Hematopoietic multipotent progenitor cell treated with erythropoietin and hydrocortisone succinate and interleukin-3 and kit ligand, for 17 days (in vitro differentiated cells): ENCODE measurements at places on chromosomes 13 and 19.

DNA sequence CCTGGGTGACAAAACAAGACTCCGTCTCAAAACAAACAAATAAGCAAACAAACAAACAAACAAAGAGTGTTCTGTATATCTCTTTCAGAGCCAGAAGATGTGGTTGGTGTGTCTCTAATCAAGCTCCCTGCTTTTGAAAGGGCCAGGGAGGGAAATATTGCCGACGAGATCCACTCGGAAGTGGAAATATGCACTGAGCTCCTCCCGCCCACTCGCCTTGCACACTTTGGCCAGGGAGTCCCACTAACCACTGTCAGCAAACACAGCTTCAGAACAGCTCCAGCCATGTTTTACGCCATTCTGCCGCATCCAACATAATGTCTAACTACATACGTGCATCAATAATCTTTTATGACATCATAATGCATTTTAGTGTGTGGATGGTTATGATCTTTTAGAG is 155.5 kb upstream of the VSTM2B start:
- no peak for DNase-seq

- no peak for DNase-seq
These were observed 6.3 kb upstream of the WTIP start for GRCh38 chr19:34475026-34475974.

- DNase-seq: no peak
These were observed 1.9 kb downstream of the DIRAS1 start for GRCh38 chr19:2719232-2719735.

- DNase-seq: peak; percentile 57
These were observed 18.5 kb downstream of the SLC27A1 start for GRCh38 chr19:17488593-17489391.

DNA sequence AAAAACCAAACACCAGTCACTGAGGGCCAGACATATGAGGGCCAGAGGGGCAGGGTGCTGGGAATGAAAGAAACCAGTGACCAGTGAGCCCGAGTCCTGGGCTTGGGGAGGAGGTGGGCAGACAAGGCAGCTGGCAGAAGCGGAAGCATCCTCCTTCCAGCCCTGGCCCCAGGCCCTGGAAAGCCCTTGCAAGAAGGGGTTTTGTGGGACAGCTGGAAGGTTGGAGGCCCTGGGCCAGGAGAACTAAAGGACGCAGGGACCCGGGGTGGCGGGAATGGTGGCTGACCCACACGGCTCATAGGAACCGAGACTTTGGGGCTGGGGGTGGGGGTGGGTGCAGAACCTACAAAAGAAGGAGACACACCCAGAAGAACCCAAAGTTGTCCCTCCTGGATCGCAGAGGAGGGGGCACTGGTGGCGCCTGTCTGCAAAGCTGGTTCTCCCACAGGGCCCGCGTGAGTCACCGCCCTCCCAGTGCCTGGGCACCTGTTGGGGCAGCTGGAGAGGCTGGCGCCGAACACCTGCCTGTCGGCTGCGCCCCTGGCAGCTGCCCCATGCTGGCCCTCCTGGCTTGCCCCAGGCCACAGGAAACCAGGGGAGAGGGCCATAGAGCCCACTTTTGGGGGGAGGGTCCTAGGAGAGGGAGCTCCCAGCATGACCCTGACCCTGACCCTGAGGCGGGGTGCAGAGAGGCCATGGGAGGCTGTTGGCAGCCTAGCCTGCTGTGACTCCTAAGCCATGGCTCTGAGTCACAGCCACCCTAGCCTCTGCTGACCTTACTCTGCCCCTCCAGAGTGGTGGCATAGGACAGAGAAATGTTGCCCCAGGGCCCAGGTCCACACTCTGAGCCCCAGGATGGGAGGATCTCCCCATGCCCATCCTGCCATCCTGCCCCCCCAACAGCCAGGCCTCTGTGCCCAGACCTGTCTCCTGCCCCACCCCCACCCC is 802 bp downstream of the DMPK start:
- DNase-seq: no peak

GRCh38 chr13:59012731-59013130 is 1151.0 kb downstream of the DIAPH3 start:
- no peak for DNase-seq

GRCh38 chr13:59527500-59527899 is 636.2 kb downstream of the DIAPH3 start:
- DNase-seq: no peak

- DNase-seq: peak; percentile 99
These were observed 609 bp downstream of the TBC1D17 start for GRCh38 chr19:49877879-49878743.

GRCh38 chr13:30133996-30134395 is 173.4 kb downstream of the KATNAL1 start:
- no peak for DNase-seq

GRCh38 chr13:99371956-99372355 is 64.8 kb upstream of the GPR183 start:
- DNase-seq: no peak

DNA sequence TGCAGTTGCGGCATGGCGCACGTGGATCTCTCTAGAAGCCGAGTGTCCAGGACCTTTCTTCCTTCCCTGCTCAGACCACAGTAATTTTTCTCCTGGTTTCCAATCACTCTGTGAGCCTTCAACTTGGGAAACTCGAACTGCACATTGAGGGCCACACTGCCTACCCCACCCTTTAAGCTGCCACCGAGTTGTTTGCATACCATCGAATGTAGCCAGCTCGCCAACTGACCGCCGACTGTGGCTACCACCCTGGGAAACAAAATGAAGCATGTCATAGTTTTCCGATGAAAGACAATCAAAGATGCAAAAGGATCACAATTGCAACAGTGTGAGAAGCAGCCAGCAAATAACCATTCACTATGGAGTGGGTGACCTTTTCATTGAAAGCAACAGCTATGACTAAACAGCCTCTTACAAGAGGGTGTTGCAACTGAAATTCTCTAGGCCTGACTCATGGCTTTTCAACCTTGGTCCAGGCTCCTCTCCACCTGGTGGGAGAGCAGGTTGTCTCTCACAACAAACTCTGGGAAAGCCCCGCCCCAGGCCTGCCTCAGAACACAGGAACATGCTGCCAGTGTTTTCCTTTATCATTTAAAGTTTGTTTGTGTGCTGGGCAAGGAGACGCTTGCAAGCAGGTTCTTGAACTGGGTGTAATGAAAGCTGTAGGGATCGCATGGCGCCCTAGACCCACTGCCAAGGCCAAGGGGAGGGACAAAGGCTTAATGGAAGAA is 141.7 kb upstream of the SERP2 start:
- no peak for DNase-seq

- no peak for DNase-seq
These were observed 55.7 kb upstream of the ABCC4 start for GRCh38 chr13:95356916-95357315.

DNA sequence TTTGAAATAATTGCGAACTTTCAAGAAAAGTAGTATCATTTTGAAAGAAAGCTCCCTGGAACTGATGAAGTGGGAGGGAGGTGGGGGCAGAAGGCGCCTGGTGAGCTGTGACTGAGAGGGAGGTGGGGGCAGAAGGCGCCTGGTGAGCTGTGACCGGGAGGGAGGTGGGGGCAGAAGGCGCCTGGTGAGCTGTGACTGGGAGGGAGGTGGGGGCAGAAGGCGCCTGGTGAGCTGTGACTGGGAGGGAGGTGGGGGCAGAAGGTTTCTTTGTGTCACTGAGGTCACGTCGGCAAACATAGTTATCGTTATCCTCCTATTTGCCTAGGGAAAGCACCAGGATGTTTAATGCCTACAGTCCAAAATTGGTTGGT is 24.2 kb downstream of the C2CD4C start:
- DNase-seq: no peak

GRCh38 chr19:14565765-14566711 is 5.8 kb downstream of the NDUFB7 start:
- DNase-seq: no peak

GRCh38 chr13:59458908-59459579 is 704.7 kb downstream of the DIAPH3 start:
- DNase-seq: no peak

GRCh38 chr19:49677231-49677900 is at the start of gene PRMT1:
Gene PRMT1 (plus strand): TSS chr19:49677271. CDS start chr19:49677281, 10 bp downstream.
- peak; percentile 60 for DNase-seq

DNA sequence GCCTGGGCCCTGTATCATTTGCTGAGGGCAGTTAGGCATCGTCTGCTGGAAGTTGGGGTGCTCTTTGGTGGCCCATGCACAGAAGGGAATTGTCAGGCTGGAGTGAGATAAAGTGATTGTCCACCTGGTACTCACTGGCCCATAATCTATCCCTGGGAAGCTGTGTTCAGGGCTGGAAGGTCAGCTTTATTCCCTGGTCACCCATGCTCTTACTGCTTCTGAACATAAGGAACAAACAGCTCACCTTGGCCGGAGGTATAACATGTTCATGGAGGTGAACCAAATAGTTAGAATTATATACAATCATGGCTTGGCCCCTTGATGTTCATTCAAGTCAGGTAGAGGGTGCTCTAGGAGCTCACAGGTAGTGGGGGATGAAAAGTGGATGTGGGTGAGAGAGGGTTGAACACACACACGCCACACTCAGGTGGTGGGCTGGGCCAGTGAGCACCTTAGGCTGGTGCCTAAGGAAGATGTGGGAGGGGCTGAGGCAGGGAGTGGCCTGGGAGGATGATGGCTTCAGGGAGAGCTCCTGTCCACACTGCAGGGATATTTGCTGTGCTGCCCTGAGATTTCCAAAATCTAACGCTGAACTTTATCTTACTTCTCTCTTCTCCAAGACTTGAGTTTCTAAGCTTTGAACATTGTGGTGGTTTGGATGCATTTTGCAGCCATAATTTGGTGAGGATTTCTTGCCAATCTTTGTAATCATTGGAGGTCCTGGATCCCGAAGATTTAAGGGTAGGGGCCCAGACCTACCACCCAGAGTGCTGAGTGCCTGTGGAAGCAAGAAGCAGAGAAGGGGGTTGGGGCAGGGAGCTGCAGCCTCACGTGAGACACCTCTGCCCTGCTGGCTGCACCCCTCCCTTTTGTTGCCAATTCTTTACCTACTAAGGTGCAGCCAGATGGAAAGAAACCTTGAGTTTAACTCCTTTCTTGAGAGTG is 420.6 kb downstream of the ZNF536 start:
- DNase-seq: no peak

GRCh38 chr13:45564133-45564776 is 51.3 kb downstream of the ERICH6B start:
- DNase-seq: no peak

DNA sequence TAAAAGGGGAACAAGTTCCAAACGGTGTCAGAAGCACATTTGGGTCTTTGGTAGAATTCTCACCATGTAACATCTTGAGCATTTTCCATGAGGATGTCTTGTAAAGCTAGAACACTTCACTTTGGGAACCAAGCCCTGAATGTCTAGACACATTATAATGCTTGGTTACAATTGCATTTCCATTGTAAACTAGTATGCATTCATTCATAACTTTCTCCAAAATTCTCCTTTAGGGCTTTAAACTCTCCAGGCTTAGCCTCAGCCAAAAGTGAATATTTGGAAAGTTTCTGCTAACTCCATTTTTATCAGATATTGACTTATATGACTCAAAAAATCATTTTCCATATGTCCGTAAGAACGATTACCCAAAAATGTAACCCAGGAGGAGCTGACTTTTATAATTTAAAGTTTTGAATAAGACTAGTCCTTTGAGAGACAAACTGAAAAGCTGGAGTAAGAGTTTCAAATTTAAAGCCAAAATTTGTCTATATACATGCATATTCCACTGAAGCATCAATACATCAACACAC is 1170.4 kb downstream of the EFNB2 start:
- no peak for DNase-seq

DNA sequence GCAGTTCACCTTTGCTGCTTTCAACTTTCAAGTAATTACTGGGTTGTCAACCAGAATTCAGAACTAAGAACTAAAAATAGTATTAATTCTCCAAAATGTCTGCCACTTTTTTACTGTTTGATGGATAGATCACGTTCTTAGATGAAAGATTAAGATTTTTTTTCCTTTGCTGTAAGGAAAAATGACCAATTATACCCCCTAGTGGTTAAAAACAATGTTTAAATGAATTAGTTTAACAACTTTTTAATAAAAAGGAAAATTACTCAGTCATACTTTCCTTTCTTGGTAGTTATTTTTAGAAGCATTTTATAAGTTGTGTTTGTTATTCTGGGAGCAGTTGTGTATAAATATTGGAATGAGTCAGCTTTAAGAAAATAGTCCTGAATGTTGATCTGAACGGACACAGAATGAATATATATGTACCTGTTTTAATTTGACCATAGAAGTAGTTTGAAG is 4.6 kb downstream of the TM9SF2 start:
- DNase-seq: peak; percentile 51

DNA sequence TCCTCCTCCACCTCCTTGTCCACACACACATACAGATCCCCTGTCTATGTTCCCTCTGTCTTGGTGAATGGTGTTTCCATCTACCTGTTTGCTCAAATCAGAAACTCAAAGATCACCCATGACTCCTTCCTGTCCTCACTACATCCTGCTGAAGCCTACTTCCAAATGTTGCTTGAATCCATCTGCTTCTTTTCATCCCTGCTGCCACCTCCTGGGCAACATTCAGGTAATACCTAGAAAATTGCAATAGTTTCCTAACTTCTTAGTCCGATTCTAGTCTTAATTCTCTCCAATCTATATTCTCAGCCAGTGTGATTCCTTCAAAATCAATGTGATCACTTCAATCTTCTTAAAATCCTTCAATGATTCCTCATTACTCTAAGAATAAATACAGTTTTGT is 155.5 kb upstream of the STARD13 start:
- DNase-seq: no peak

GRCh38 chr13:81051873-81052272 is 710.9 kb upstream of the SPRY2 start:
- DNase-seq: no peak

DNA sequence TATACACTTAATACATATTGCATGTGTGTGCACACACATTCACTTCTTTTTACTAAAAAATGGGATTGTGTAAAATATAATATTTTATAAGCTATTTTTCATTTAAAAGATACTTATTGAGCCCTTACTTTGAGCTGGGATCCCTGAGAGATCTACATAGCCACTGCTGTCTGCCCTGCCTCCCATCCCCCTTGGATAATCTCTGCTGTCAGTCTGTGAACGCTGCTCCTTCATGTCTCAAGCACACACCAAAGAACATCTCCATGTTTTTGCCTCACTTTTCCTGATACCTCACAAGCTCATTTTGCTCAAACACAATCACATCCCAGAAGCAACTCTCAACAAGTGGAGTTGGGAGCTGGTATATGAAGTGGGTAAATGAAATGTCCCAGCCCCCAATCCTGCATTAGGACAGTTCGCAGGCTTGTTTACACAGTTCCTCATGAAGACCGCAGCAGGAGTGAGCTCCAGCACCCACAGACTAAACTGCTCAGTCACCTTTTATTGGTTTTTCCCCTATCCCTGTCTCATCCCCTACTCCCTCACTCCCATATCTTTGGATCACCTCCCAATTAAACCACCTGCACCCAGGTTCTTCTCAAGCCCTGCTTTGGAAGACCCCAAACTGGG is 108.3 kb upstream of the FRY start:
- no peak for DNase-seq

DNA sequence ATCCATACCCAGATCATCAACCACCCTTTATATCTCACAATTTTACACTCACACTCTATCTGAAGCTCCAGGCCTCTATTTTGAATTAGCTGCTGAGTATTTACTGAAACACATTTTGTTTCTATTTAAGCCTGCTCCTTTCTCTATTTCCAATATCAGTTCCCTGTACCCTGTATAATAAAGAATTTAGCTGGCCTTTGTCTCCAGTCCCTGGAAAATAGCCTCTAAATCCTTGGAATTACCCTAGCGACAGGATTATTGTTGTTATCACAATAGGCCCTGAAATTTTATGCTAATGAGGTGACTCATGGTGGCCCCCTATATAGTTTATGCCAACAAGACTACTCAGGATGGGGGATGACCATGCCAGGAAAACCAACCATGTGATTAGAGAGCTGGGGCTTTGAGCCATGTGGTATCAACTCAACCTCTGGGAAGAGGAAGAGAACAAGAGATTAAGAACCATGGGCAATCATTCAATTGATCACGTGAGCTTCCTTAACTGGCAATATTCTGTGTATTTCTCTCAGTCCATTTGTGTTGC is 72.7 kb downstream of the KATNAL1 start:
- no peak for DNase-seq
